ENCODE measurements at places on chromosomes 6 and 20.

- peak; percentile 45 for DNase-seq
Observed at GRCh38 chr6:42704251-42704936, 18.0 kb downstream of the PRPH2 start.

- no peak for DNase-seq
Observed at GRCh38 chr20:41393705-41394066, 27.1 kb upstream of the EMILIN3 start.

- no peak for DNase-seq
Observed at GRCh38 chr6:19413323-19413722, 423.8 kb upstream of the ID4 start.

DNA sequence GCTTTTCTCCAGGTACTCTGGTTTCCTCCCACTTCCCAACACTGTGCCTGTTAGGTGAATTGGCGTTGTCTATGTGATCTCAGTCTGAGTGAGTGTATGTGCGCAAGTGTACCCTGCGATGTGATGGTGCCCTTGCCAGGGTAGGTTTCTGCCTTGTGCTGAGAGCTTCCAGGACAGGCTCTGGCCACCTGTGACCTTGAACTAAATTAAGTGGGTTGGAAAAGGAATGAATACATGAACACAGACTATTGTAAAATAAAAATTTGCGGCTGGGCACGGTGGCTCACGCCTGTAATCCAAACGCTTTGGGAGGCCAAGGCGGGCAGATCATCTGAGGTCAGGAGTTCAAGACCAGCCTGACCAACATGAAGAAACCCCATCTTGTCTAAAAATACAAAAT is 678.0 kb downstream of the DHX35 start:
- no peak for DNase-seq

DNA sequence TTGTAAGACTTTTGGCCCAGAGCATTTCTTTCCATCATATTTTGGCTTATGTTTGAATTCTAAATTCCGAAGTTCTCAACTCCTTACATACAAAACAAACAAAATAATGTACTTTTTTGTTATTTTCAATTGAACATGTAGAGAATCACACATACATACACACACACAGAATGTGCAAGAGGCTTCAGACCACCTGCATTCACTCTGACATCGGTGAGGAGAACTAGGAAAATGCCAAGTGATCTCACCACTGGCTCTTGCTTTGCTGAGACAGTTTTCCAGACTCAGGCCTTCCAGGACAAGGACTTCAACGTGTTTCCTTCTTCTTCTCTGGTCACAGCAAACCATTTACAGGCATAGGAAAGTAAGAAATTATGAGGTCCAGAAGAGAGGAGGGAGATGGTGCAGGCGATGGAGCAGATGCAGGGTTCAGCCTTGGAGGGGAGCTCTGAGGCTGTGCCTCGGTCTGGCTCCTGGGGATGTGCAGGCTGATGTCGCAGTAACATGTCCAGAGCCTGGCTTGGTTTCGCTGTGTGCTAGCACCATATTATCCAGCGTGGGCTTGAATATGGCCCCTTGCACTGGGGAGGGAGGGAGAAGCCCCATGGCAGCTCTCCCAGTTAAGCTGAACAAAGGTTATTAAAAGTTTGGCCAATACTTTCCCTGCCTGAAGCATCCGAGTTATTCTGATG is 93.4 kb downstream of the DACT2 start:
- peak; percentile 87 for DNase-seq

- no peak for DNase-seq
Observed at GRCh38 chr6:10390495-10391298, 24.2 kb downstream of the TFAP2A start.

DNA sequence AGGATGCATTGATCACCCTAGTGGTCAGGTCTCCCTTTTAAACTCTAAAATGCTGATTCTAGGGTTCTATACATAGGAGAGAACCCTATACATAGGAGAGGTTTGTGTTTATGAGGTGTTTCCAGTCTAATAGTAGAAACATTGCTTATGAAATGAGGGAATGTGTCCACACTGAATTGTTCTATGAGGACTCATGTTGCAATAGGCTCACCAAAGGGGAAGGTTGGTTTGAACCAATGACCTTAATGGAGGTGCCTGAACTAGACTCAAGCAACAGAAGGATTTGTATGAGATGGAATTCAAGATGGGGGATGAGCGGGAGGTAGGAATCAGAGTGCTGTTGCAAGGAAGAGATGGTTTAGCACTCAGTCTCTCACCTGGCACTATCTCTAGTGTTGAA is 33.5 kb upstream of the UBR2 start:
- no peak for DNase-seq

DNA sequence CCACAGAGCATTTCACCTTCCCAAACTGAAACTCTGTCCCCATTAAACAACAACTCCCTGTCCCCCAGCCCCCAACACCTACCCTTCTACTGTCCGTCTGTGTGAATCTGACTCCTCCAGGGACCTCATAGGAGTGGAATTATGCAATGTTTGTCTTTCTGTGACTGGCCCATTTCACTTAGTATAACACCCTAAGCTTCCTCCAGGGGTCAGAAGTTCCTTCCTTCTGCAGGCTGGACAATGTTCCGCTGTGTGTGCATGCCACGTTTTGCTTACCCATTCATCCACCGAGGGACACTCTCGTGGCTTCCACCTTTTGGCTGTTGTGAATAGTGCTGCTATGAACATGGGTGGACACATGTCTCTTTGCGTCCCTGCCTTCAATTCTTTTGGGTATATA is 37.6 kb upstream of the MPC1 start:
- no peak for DNase-seq

DNA sequence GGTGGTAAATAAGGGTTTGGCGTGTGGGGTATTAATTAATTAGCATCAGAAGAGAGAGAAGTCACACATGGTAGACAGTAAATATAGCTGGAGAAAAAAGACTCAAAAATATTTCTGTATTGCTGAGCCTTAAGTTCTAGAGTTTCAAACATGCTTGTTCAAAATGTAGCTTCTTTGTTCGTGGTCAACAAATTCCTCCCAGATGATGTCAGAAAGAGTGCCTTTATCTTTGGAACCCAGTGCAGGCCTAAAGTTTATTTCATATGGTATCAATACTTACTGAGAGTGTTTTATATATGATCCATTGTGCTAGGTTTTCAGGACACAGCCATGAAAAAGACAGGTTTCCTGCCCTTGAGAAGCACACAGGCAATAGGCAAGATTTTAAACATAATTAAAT is 18.3 kb downstream of the MARCKS start:
- no peak for DNase-seq

DNA sequence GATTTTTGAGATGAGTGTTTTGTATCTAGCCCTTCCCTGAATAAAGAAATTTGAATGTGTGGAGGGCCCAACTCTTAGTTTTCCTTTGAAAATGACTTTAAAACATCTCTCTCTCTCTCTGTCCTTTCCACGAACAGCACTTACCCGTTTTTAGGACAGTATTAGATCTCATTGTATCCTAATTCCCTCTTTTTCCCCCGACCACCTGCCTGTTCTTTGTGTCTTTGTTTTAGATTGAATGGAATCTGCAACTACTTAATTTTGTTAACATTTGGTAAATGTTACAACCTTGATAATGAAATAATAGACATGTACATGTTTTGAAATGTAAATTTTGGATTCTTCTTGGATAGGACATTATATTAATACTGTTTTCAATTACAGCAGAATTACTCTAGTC is 3.1 kb downstream of the DSP start:
- DNase-seq: no peak

DNA sequence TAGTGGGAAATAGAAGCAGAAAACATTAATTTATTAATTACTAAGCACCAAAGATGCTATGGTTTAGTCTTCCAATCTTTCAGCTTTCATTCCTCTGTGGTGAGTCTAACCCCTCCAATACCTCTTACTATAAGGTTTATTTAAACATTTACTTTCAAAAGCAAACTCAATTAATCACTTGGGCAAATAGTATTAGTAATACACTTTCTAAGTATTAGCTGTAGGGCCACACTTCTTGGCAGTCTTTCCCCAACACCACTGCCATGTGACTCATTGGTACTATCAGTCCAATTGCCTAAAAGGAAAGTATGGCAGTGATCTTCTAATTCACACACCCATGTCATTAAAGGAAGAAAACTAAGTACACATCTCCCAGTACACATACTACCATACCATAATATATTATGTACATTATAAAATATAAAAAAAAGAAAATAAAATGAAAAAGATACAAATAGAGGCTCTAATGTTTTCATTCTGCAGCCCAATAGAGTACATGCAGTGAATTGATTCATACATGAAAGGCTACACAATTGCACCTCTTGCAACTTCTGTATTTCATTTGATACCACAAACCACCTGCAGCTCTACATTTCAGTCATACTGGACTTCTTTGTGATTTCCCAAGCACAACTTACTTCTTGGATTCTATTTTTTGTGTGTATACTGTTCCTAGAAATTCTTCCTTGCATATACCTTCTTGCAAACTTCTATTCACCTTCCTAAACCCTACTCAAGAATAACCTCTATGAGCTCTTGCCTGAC is 218.6 kb downstream of the PKHD1 start:
- DNase-seq: no peak

GRCh38 chr6:91083211-91083610 is 496.3 kb upstream of the MAP3K7 start:
- peak; percentile 61 for DNase-seq

DNA sequence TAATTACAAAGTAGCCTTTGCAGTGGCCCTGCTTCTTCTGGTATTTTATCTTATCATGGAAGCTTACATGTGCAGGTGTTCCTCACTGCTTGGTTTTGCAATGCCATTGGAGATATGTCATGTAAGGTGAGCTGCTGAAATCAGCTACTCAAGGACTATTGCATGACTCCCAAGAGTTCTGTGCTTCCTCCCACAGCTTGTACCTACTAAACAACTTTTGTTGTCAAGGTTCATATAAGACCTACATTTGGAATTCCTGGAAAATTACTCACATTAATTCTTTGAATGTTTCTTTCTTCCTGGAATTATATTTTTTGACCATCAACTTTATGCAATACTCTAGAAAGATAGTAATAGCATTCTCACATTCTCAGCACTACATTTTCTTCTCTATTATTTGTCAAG is 427.5 kb upstream of the HSF2 start:
- DNase-seq: no peak

GRCh38 chr6:81763051-81763450 is 10.6 kb upstream of the TENT5A start:
- DNase-seq: no peak

DNA sequence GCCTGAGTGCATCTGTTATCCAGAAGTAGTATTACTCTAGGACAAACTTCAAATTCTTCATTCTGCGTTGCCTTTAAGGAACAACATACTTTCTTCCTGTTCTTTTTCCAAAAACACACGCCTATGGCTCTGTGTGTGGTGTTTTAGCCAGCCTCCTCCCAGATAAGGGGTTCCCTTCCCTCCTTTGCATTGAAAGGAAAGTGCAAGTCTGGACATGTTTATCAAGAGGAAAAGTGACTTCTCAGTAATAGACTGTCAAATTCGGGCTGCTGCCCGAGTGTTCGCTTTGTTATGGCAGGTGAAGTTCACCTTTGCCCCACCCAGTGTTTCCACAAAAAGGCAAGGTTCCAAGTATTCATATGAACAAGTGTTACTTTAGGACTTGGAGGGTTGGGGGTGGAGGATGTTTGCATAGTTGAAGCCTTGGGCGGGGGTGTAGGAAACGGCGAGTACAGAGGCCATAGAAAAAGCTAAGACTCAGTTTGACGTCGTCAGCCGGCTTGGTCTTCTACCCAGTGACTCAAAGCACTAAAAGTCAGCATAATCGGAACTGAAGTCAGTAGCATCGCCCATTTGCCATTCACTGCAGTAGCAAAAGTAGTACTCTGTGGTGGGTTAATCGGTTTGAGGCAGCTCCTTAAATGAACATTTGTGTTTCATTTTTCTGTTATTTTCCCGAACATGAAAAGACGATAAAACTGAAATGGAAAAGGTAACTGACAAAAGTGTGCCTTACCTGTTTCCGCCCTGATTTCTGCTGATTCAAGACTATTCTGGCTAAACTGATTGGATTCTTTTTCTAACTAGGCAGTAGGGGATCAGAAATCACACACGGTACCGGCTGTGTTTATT is 12.5 kb downstream of the PRDM1 start:
- no peak for DNase-seq

DNA sequence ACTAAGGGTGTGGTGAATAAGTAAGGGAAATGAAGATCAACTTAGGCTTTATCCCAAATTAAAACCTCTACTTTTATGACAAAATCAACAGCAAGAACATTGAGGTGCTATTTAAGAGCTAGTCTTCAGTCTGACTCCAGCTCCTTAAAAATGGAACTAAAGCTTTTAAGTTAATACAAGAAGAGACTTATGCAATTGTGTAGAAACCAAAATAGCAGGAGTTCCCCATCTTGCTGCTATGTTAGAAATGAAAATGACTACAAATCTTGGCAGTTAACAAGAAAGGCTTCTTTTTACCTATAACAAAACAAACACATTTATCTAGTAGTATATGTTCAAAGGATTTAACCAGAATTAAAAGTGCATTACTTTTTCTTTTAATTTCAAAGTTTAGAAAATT is 25.7 kb downstream of the HMGN3 start:
- no peak for DNase-seq

GRCh38 chr20:40562031-40562430 is 127.0 kb downstream of the MAFB start:
- DNase-seq: no peak

DNA sequence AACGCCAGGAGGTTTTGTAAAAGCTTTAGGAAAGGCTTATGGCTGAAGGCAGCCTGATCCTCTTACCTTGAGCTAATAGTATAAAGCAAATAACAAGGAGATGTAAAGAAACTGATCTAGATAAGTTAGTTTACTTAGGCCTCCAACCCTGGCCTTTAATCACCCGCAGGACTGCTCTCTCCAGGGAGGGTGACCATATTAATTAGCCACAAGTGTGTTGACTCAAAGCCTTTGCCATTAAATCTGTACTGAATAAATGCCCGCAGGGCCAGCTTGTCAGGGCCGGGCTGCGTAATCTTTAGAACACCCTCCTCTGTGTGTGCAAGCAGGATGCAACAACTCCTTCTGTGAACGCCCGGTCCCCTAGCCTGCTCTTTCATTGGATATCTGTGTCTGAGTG is 6.1 kb upstream of the PRSS16 start:
- no peak for DNase-seq

DNA sequence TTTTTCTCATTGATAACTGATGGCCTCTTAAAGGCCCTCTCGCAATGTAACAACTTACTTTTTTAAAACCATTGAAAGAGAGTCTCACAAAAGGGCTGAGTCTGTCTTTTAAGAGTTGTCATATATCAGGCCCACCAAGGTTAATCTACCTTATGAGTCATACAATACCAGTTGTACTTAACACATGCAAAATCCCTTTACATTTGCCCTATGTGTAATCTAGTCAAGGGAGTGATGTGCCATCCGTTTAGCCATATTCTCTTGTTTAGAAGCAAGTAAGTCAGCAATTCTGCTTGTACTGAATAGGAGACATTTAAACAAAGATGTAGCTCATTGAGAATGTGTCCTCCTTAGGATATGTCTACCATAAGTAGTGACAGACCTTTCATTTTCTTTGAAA is 143.7 kb downstream of the TENT5A start:
- DNase-seq: no peak

- DNase-seq: no peak
Observed at GRCh38 chr6:84976526-84977362, 212.3 kb upstream of the TBX18 start.

- DNase-seq: no peak
Observed at GRCh38 chr20:53935344-53936084, 134.9 kb downstream of the BCAS1 start.

GRCh38 chr6:32086661-32087573 is 22.2 kb downstream of the TNXB start:
- no peak for DNase-seq

- DNase-seq: no peak
Observed at GRCh38 chr6:163862701-163863100, 448.2 kb downstream of the QKI start.
